A673 (cell line): ENCODE measurements at places on chromosomes 1 and 21. TPM values are rescaled to one million over a fixed set of nuclear protein-coding genes. Genes with fewer than 3 reads are reported as not detected.
A peak's percentile ranks its signal among the peaks of the same experiment; 100 is the strongest.

DNA sequence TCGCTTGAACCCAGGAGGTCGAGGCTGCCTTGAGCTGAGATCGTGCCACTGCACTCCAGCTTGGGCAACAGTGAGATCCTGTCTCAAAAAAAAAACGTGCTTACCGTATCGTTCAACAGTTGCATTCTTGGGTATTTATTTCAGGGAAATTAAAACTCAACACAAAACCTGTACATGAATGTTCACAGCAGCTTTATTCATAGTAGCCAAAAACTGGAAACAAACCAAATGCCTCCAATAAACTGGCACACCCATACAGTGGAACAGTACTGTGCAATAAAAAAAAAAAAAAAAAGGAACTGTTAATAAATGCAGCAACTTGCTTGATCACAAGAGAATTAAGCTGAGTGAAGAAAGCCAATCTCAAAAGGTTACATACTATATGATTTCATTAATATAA, 6.7 kb downstream of the KHDRBS1 start:
- H3K27me3 ChIP-seq: no peaks in the 10 kb centered on the region
- peaks cover 29% of the 10 kb centered on the region for H3K36me3 ChIP-seq
- H3K4me3 ChIP-seq: no peak overlapping the region
- H3K4me1 ChIP-seq: peaks cover 24% of the 10 kb centered on the region
- H3K27ac ChIP-seq: no peak overlapping the region
- DNase-seq: no peak

GRCh38 chr1:107623431-107623830, 341.5 kb downstream of the VAV3 start:
- no peak overlapping the region for H3K27ac ChIP-seq
- no peak for DNase-seq
- no peak overlapping the region for H3K4me3 ChIP-seq

DNA sequence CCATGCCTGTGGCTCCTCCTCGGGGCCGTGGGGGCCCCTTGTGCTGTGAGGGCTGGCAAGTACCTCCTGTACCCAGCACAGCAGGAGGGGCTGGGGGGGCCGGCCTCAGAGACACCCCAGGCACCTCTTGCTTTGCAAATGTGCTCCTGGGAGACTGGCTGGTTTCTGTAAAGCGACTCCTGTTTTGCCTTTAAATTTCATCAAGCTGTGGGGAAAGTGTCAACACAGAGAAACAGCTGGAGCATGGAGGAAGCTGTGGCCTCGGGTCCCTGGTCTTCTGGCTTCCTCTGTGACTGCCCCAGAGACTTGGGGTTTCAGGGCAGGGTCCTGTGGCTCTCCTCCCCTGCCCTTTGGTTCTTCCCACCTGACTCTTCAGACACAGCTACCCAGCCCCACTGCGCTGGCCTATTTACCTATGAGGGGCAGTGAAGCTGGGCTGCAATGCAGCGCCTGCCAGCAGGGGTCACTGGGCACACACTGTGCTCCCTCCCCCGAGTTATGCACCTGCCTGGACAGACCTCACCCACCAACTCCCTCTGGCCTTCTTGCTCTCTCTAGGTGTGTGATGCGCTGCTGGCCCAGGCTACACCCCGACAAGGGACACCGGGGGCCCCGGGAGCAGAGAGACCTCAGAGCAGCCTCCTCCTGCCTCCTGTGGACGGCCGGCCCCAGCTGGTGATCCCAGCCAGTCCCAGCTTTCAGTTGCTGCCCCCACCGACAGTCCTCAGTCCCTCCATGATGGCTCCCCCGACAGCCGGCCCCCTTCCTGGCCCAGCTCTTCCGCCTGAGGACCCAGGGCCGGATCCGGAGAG, 17.6 kb upstream of the PEX10 start:
- H3K36me3 ChIP-seq: no peaks in the 10 kb centered on the region
- H3K27me3 ChIP-seq: peaks cover 36% of the 10 kb centered on the region
- DNase-seq: no peak
- no peak overlapping the region for H3K27ac ChIP-seq
- no peaks in the 10 kb centered on the region for H3K4me1 ChIP-seq
- H3K4me3 ChIP-seq: no peak overlapping the region

- DNase-seq: no peak
- H3K4me1 ChIP-seq: no peaks in the 10 kb centered on the region
- H3K27me3 ChIP-seq: no peaks in the 10 kb centered on the region
- no peak overlapping the region for H3K4me3 ChIP-seq
Observed at GRCh38 chr1:241063276-241063675, 293.7 kb downstream of the RGS7 start.

DNA sequence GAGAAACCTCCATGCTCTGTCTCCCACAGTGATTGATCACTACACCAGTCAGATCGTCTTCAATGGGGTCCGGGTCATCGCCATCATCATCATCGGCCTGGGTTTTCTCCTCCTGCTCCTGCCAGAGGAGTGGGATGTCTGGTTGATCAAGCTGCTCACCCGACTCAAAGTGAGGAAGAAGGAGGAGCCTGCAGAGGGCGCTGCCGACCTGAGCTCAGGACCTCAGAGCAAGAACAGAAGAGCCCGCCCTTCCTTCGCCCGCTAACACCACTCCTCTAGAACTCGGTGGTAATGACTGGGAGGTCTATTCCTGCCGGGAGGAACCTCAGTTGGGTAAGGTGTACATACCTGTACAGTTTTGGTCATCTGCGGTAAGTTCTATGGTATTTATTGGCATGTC, 50.3 kb upstream of the COA6 start:
- DNase-seq: peak; percentile 69
- no peaks in the 10 kb centered on the region for H3K27me3 ChIP-seq
- peaks cover 5% of the 10 kb centered on the region for H3K4me1 ChIP-seq
- H3K36me3 ChIP-seq: peaks cover 3% of the 10 kb centered on the region
- H3K27ac ChIP-seq: no peak overlapping the region

- no peaks in the 10 kb centered on the region for H3K27me3 ChIP-seq
- H3K36me3 ChIP-seq: no peaks in the 10 kb centered on the region
- peak; percentile 53 for DNase-seq
- no peaks in the 10 kb centered on the region for H3K4me1 ChIP-seq
- peak overlapping the region; percentile 10 for H3K27ac ChIP-seq
- no peak overlapping the region for H3K4me3 ChIP-seq
Observed at GRCh38 chr1:31694069-31694963, 9.5 kb downstream of the COL16A1 start.

- H3K27me3 ChIP-seq: peaks cover 2% of the 10 kb centered on the region
- no peaks in the 10 kb centered on the region for H3K36me3 ChIP-seq
- no peak for DNase-seq
- no peaks in the 10 kb centered on the region for H3K4me1 ChIP-seq
Observed at GRCh38 chr1:241271427-241271826, 85.6 kb downstream of the RGS7 start.

DNA sequence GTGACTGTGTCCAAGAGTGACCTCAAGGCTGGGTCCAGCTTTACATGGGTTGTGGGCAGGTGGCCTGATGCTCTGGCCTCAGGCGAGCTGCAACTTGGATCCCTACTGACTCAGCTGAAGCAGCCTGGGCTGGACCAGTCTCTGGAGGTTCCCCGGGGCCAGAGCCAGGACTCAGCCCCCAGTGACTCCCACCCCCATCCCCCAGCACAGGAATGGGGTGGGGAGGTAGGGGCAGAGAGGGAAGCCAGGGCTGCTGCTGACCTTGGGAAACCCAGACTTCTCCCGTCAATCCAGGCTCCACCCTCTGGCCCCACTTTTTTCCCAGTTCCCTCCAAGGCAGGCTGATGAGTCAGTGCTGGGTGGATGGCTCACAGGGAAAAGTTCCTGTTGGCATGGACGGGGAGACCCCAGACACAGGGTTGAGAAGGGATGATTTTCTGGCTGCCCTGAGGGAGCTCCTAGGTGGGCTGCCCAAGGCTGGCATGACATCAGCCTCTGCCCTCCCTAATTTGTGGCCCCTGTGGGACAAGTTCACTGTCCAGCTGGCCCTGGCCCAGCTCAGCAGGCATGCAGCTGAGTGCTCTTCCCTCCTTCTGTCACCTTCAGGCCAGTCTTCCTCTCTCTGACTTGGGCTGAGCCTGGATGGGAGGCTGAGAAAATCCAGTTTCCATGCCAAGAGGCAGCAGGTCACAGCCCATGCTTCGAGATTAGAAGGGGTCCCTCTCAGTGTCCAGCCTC, 2.2 kb downstream of the ZC3H12A start:
- peak overlapping the region; percentile 75 for H3K4me3 ChIP-seq
- peaks cover 60% of the 10 kb centered on the region for H3K4me1 ChIP-seq
- H3K27me3 ChIP-seq: no peaks in the 10 kb centered on the region
- H3K27ac ChIP-seq: peak overlapping the region; percentile 64

DNA sequence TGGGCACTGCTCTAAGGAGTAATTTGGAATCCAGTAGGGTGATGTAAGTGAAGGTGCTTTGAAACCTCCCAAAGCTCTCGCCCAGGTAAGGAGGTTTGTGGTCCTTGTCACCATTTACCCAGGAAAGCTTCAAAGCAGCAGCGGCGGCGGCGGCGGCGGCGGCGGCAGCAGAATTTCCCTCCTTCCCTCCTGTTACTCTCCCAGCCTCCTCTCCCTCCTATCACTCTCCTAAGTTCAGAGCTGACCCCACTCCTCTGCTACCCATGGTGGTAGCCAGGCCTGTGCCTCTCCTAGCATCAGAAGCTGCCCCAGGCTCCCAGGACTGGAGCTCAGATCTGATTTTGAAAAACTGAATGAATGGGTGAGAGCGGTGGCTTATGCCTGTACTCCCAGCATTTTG, 60.7 kb downstream of the ACBD3 start:
- H3K27me3 ChIP-seq: no peaks in the 10 kb centered on the region
- no peak for DNase-seq

DNA sequence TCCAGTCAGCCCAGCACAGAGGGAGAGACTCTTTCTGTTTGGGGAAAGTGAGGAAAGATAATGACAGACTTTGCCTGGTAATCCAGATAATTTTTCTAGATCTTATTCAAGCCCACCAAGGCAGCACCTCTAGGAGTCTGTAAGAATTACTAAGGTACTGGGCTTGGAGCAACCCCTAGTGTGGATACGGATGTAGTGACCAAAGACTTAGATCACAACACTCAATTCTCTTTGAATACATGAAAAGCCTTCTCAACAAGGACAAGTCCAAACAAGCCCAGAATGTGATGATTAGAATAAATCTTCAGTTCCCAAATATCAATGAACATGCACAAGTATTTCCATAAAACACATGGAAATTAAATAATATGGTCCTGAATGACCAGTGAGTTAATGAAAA, 206.9 kb downstream of the MRPL39 start:
- no peak overlapping the region for H3K27ac ChIP-seq
- no peaks in the 10 kb centered on the region for H3K4me1 ChIP-seq
- H3K27me3 ChIP-seq: no peaks in the 10 kb centered on the region
- H3K36me3 ChIP-seq: no peaks in the 10 kb centered on the region
- no peak overlapping the region for H3K4me3 ChIP-seq
- no peak for DNase-seq

DNA sequence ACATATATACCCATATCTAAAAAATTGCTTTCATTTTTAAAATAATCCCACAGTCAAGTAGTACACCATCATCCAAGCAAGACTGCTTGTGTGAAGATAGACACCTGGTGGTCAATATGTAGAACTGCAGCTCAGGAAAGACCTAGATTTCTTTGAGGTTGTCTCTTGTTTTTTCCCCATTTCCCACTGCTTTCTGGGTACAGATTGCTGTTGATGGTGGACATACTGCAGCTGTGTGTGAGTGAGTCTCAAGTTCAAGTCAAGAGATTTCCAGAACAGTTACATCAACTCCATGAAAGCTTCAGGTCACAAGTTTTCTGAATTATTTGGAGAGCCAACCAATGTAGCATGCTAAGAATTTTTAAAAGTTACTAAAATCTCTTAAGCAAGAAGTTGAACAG, 306.4 kb downstream of the DUSP10 start:
- no peak overlapping the region for H3K4me3 ChIP-seq
- H3K36me3 ChIP-seq: no peaks in the 10 kb centered on the region
- no peaks in the 10 kb centered on the region for H3K27me3 ChIP-seq
- peak; percentile 53 for DNase-seq
- H3K4me1 ChIP-seq: no peaks in the 10 kb centered on the region

DNA sequence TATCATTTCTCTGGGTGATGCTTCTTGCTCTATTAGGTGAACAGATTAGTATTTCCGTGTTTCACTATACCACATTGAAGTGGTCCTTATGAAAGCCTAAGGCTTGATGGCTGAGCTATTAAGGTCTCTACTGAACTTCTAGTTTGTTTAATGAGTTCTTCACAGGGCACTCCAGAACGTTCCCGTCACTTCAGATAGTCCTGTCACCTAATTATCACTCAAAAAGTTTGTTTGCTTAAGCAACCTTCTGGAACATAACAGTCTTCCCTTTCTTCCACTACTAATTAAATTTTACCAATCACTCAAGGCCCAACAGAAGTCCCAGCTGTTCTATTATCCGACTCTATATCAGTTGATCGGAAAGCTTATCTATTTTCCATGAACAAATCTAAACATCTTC, 104.6 kb upstream of the ZC3H11B start:
- no peak overlapping the region for H3K4me3 ChIP-seq
- H3K27me3 ChIP-seq: peaks cover 16% of the 10 kb centered on the region
- no peak for DNase-seq
- H3K27ac ChIP-seq: no peak overlapping the region

DNA sequence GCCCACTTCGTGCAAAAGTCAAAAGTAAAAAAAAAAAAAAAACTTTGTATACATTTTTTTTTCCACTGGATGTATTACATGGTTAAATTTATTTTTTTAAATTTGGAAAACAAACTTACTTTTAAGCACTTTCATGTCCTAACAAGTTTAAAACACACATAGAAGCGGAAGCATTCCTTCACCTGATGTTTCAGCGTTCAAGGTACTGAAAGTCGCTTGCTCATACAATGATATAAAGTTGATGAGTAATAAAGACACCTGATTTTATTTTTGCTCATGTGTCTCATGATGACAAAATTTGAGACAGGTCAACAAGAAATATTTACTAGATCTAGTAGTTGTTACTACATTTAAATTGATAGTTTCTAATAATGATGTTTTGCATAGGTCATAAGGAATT, 35.5 kb downstream of the ADAMTS1 start:
- no peaks in the 10 kb centered on the region for H3K4me1 ChIP-seq
- no peak overlapping the region for H3K27ac ChIP-seq
- no peak overlapping the region for H3K4me3 ChIP-seq

GRCh38 chr1:22275167-22275566, 132.3 kb upstream of the WNT4 start:
- H3K36me3 ChIP-seq: no peaks in the 10 kb centered on the region
- no peaks in the 10 kb centered on the region for H3K4me1 ChIP-seq
- H3K4me3 ChIP-seq: no peak overlapping the region

DNA sequence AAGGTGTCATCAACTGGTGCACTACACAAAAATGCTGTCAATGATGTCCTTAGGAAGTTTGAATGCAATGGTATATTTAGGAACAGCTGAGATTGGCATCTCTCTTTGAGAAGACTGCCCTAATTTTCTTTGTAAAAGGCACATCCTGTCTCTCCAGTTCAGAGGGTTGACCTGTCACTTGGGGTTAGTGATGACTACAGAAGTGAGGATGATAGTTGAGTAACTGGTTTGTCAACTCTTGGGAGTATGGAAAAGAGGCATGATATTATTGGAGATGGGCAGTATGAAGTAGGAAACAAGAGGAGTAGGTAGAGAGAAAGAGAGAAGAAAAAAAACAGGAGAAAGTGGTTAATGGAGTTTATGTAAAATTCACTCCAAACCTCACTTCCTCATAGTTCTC, 40.4 kb upstream of the PIGC start:
- H3K4me3 ChIP-seq: no peak overlapping the region
- peaks cover 4% of the 10 kb centered on the region for H3K4me1 ChIP-seq
- H3K27ac ChIP-seq: no peak overlapping the region
- no peak for DNase-seq
- peaks cover 7% of the 10 kb centered on the region for H3K27me3 ChIP-seq

SLC30A10 gene
- total RNA-seq: not detected in 2 replicates

MEF2D gene
- 18.3 and 21.8 TPM in 2 replicates for total RNA-seq

OR2L3 gene
- total RNA-seq: not detected in 2 replicates

SYCP1 gene
- 0.41 TPM in 1 of 2 replicates, not detected in the other for total RNA-seq
